A673 (cell line): ENCODE measurements at places on chromosomes 2 and 18. TPM values are rescaled to one million over a fixed set of nuclear protein-coding genes. Genes with fewer than 3 reads are reported as not detected.

- no peaks in the 10 kb centered on the region for H3K36me3 ChIP-seq
- no peak overlapping the region for H3K27ac ChIP-seq
- peaks cover 3% of the 10 kb centered on the region for H3K4me1 ChIP-seq
- H3K27me3 ChIP-seq: no peaks in the 10 kb centered on the region
- no peak for DNase-seq
- H3K4me3 ChIP-seq: no peak overlapping the region
Observed at GRCh38 chr2:24411488-24412151, 51.3 kb upstream of the ITSN2 start.

- H3K27me3 ChIP-seq: no peaks in the 10 kb centered on the region
- H3K36me3 ChIP-seq: no peaks in the 10 kb centered on the region
- H3K27ac ChIP-seq: no peak overlapping the region
- no peak overlapping the region for H3K4me3 ChIP-seq
- no peak for DNase-seq
- no peaks in the 10 kb centered on the region for H3K4me1 ChIP-seq
Observed at GRCh38 chr2:43159797-43160196, 66.6 kb downstream of the ZFP36L2 start.

DNA sequence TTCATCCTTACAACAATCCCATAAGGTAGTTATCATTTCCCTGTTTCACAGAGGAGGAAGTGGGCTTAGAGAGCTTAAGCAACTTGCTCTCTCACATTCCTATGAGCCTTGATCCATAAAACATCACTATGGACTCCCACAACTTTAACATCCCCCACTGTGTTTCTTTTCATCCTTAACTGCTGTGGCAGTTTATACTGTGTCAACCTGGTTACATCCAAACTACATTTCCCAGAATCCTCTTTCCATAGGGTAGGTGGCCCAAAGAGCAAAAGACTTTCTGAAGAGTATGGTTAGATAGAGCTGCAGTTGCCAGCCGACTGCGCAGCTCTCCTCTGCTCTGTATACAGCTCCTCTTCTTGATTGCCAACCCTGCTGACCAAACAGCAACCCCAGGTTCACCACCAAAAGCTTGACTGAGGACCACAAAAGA lies 22.5 kb downstream of the MAP3K2 start:
- no peaks in the 10 kb centered on the region for H3K27me3 ChIP-seq
- no peak overlapping the region for H3K27ac ChIP-seq
- H3K36me3 ChIP-seq: no peaks in the 10 kb centered on the region
- H3K4me3 ChIP-seq: no peak overlapping the region

DNA sequence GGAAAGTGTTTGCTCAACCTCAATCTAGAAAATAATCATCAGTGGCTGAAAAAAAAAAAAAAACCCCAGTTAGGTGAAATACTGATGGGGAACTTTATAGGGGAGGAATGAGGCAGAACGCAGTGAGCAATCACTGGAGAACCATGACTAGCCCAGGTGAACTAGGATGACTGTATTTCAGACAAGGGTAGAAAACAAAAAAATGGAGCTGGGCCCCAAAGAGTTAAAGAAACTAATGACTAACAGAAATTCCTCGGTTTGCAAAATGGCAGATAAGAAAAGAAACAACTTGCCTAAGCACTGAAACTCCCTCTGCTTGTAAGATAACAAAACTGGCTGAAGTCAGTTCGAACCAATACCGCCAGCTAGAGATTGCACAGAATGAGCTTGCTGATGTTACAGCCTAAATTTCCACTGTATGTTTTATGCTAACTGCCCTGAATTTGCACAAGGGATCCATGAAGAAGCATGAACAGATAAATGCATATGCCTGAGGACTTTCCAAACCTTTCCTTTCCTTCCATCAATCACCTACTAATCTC lies 245.9 kb downstream of the METTL4 start:
- H3K4me3 ChIP-seq: no peak overlapping the region
- no peak for DNase-seq
- no peak overlapping the region for H3K27ac ChIP-seq

SLC16A14 gene
- total RNA-seq: 2.2 and 3.0 TPM in 2 replicates

DNA sequence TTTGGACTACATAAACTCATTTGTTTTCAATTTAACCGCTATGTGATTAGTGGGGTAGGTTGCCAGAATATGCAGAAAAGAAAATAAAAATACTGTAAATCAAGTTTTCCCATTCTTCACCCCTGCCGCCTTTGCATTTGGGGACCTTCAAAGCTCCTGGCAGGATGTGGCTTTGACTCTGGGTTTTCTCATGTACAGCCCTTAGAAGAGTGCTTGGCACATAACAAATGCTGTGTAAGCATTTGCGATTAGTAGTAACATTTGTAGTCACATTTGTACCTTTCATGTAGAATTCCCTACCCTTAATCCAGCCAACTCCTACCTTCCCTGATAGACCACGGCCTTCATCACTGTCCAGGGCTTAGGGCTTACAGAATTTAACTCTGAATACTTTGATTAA lies 262.6 kb downstream of the MREG start:
- DNase-seq: no peak
- H3K4me3 ChIP-seq: no peak overlapping the region
- no peaks in the 10 kb centered on the region for H3K36me3 ChIP-seq
- H3K27me3 ChIP-seq: no peaks in the 10 kb centered on the region

DNA sequence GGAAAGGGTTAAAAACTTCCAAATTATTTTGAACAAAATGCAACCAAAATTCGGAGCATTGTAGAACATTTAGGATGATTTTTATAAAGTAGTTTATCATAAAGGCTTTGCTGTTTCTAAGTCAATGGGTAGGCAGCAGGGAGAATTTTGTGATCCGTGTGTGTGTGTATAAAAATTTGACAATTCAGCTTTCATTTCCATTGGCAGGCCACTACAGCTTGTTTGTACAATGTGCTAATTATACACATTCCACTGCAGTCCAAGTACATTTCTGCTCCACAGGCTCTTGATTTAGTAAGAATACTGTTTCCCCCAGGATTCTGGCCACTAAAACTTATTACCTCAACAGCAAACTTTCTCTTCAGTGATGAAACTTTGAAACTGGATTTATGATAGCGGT lies 71.8 kb upstream of the LTBP1 start:
- no peak overlapping the region for H3K27ac ChIP-seq
- DNase-seq: no peak
- H3K27me3 ChIP-seq: no peaks in the 10 kb centered on the region
- no peak overlapping the region for H3K4me3 ChIP-seq
- no peaks in the 10 kb centered on the region for H3K36me3 ChIP-seq
- no peaks in the 10 kb centered on the region for H3K4me1 ChIP-seq

DNA sequence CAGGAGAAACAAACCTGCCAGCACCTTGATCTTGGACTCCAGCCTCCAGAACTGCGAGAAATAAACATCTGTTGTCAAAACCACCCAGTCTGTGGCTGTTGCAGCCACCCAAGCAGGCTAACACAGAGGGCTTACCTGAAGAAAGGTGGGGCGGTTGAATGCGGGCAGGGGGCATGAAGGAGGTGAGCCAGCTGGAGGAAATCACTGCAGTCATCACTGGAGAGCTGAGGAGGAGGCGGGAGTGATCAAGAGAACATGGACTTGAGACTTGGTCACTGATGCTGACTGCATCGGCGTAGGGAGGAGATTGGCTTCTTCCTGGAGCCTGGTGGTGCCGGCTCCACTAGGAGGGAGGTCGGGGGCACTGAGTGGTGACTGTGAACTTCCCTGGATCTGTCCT lies 14.6 kb upstream of the ARMC9 start:
- H3K36me3 ChIP-seq: no peaks in the 10 kb centered on the region
- H3K27me3 ChIP-seq: no peaks in the 10 kb centered on the region
- DNase-seq: no peak
- H3K4me3 ChIP-seq: no peak overlapping the region
- no peak overlapping the region for H3K27ac ChIP-seq

DNA sequence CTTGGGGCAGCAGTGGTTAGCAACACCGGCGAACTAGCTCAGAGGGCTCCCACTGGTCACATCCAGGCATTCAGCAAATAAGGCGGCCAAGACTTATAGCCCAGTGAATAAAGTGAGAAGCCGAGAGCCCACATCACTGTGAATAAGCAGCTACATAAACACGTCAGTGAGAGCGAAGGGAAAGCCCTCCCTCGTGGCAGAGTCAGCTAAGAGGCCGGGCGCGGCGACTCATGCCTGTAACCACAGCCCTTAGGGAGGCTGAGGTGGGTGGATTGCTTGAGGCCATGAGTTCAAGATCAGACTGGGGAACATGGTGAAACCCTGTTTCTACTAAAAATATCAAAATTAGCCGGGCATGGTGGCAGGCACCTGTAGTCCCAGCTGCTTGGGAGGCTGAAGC lies 5.2 kb downstream of the D2HGDH start:
- no peak for DNase-seq
- H3K36me3 ChIP-seq: peaks cover 21% of the 10 kb centered on the region
- H3K27me3 ChIP-seq: no peaks in the 10 kb centered on the region
- H3K4me3 ChIP-seq: no peak overlapping the region

ASB1 gene
- 36.9 and 43.7 TPM in 2 replicates for total RNA-seq

GRCh38 chr2:43217228-43218154 lies 8.9 kb downstream of the ZFP36L2 start:
- H3K4me1 ChIP-seq: peaks cover 35% of the 10 kb centered on the region
- no peak overlapping the region for H3K4me3 ChIP-seq
- peaks cover 2% of the 10 kb centered on the region for H3K36me3 ChIP-seq
- H3K27ac ChIP-seq: no peak overlapping the region
- DNase-seq: no peak

PSMA8 gene
- total RNA-seq: not detected in 2 replicates

LYPD6 gene
- 0.54 and 1.8 TPM in 2 replicates for total RNA-seq

DNA sequence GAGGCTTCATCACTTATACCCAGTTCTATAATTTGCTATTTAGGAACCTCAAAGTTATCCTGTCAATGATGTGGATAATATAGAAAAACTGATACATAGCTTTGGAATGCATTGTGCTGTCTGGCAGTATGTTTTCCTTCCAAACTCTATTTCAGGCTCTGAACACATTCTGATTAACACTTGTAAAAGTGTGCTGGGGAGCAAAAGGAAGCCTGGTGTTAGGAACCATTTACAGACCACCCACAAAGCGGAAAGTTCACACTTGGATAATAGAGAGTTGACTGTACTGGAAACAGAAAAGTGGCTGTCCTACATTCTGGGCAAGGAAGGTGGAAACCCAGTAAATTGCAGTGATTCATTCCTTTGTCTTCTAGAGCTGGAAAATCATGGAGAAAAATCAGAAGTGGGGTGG lies 114.5 kb upstream of the ZFP36L2 start:
- no peaks in the 10 kb centered on the region for H3K36me3 ChIP-seq
- H3K4me3 ChIP-seq: no peak overlapping the region
- no peaks in the 10 kb centered on the region for H3K27me3 ChIP-seq
- DNase-seq: peak; percentile 45
- H3K27ac ChIP-seq: no peak overlapping the region
- no peaks in the 10 kb centered on the region for H3K4me1 ChIP-seq

DTNA gene
- 18.6 and 20.0 TPM in 2 replicates for total RNA-seq

PIKFYVE gene
- total RNA-seq: 28.8 and 32.1 TPM in 2 replicates

ITGA4 gene
- total RNA-seq: 4.6 and 7.0 TPM in 2 replicates

DNA sequence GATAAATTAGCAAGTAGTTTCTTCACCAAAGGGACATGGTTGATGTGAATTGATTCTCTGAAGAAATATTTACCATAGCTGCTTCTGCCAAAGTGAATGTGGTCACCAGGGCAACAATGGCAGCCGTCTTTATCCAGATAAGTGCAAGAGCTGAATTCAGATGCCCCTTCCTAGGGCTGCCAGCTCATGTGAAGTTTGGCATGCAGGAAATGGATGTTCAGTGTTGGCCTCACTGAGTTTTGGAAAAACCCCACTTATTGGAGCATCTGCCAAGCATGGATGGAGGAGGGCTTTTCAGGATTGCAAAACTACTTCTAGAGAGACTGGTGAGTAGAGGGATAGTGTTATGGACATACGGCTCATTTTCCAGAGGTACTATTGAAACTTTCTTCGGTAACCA lies 80.8 kb downstream of the FMNL2 start:
- no peak overlapping the region for H3K4me3 ChIP-seq
- peaks cover 50% of the 10 kb centered on the region for H3K4me1 ChIP-seq
- H3K27me3 ChIP-seq: no peaks in the 10 kb centered on the region

DNA sequence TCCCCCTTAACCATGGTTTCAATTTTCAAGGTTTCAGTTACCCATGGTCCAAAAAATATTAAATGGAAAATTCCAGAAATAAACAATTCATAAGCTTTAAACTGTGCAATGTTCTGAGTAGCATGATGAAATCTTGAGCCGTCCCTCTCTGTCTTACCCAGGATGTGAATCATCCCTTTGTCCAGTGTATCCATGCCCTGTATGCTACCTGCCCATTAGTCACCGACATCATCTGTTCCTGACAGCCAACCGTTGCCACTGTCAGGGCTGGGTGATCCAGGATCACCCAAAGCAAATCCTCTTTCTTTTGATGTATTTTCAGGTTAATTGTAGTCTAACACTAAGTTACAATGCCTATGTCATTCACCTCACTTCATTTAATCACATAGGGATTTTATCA lies 15.7 kb upstream of the OLA1 start:
- DNase-seq: no peak
- H3K4me1 ChIP-seq: peaks cover 3% of the 10 kb centered on the region
- H3K36me3 ChIP-seq: no peaks in the 10 kb centered on the region
- no peak overlapping the region for H3K27ac ChIP-seq
- H3K27me3 ChIP-seq: peaks cover 6% of the 10 kb centered on the region
- H3K4me3 ChIP-seq: no peak overlapping the region

PKDCC gene
- 77.5 and 82.2 TPM in 2 replicates for total RNA-seq

- H3K4me3 ChIP-seq: no peak overlapping the region
- H3K4me1 ChIP-seq: peaks cover 2% of the 10 kb centered on the region
- no peaks in the 10 kb centered on the region for H3K27me3 ChIP-seq
- H3K27ac ChIP-seq: no peak overlapping the region
- no peaks in the 10 kb centered on the region for H3K36me3 ChIP-seq
Observed at GRCh38 chr2:24343225-24343882, 17.0 kb downstream of the ITSN2 start.

- DNase-seq: peak; percentile 63
- no peak overlapping the region for H3K4me3 ChIP-seq
- H3K36me3 ChIP-seq: no peaks in the 10 kb centered on the region
- H3K27ac ChIP-seq: peak overlapping the region; percentile 44
Observed at GRCh38 chr2:237207646-237208045, 122.0 kb downstream of the COPS8 start.

DNA sequence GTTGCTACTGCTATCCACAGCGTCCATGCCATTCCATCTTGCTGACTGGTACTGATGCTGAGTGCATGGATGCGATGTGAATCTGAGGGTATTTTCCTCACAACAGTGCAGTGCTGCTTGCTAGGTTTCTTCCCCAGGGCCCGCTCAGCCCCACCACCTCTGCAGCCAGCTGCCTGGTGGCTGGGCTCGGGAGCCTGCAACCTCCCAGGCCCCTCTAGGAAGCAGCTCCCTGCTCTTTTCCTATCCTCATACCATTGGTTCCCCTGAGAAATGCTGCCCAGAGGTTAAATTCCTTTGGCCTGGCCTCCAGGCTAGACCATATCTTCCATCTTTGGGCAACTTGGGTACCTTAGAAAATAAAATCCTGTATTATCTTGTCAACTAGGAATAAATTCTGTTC lies 413.6 kb downstream of the TGIF1 start:
- no peaks in the 10 kb centered on the region for H3K36me3 ChIP-seq
- H3K27ac ChIP-seq: no peak overlapping the region
- H3K27me3 ChIP-seq: no peaks in the 10 kb centered on the region
- no peak overlapping the region for H3K4me3 ChIP-seq
- DNase-seq: no peak

TMBIM1 gene
- 40.2 and 43.9 TPM in 2 replicates for total RNA-seq

SOCS6 gene
- total RNA-seq: 15.5 and 20.1 TPM in 2 replicates

TIA1 gene
- total RNA-seq: 185 and 197 TPM in 2 replicates
